Non-pigmented ciliary epithelial cell (primary cell): ENCODE measurements at places on chromosomes 1 and 21.

DNA sequence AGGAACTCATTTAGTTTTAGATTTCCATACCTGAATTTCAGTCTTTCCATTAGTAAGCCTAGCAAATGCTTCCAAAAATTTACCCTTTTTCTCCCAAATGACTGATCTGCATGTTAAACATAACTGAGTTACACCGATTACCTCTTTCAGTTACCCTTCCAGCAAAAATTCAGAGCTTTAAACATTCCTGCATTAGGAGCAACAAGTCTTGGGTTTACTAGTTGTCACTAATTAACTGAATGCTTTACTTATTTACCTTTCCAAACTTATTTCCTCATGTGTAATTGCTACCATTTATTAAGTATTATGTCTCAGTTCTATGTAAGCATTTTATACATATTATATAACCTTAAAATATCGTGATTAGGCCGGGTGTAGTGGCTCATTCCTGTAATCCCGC lies 3.1 kb downstream of the LAMTOR5 start:
- DNase-seq: no peak

DNA sequence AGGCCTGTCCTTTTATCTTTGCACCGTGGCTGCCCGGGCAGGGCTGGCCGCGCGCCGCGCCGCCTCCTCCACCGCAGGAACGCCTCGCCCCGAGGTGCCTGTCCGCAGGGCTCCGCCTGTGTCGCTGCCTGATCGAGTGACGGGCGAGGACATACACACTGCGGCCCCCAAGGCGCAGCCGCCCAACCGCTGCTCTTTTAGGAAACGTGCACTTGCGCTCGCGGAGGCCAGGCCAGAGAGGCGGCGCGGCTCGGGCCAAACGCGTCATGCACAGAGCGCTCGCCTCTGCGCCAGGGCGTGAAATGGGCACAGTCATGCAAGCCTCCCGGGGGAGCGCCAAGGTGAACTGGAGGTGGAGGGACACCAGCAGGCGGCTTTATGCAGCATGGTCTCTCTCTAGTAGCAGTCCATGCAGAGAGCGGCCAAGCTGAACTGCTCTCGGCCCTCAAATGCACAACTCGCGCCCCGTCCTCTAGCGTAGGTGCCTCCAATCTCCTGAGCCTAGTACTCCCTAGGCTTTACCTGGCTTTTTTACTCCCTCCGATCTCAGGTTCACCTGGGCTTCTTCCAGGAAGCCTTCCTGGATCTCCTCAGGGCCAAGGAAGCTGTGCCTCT lies 12.9 kb downstream of the TRABD2B start:
- DNase-seq: no peak

GRCh38 chr21:28771790-28772501 lies 220.7 kb downstream of the LTN1 start:
- peak; percentile 75 for DNase-seq

- no peak for DNase-seq
Observed at GRCh38 chr1:205569411-205570172, 62.2 kb downstream of the ELK4 start.

DNA sequence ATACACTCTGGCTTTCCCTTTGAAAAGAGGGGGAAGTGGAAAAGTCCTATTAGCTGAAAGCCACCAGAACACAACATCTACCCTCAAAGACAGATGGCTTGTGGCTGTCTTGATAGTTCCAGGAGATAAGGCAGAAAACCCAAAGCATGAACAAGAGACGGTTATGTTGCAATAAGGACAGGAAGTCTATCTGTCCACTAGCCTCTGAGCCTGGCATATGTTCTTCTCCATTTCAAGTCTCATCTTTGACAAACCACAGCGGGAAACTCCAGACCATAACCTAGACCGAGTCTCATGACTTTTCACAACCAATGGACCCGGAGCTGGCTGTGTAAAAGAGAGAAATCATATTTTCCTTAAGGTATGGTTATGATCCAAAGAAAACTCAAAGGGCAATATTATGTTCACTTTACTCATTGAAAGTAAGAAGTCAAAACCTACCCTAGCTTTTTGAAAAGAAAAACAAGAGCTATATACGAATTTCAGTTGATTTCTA lies 33.8 kb downstream of the DUSP10 start:
- DNase-seq: no peak
